G401 (cell line): ENCODE measurements at places on chromosomes 12 and 14. TPM values are rescaled to one million over a fixed set of nuclear protein-coding genes. Genes with fewer than 3 reads are reported as not detected.

B3GNT4 gene
- 0.06 and 2.5 TPM in 2 replicates for total RNA-seq

MYF6 gene
- not detected in 2 replicates for total RNA-seq

DNA sequence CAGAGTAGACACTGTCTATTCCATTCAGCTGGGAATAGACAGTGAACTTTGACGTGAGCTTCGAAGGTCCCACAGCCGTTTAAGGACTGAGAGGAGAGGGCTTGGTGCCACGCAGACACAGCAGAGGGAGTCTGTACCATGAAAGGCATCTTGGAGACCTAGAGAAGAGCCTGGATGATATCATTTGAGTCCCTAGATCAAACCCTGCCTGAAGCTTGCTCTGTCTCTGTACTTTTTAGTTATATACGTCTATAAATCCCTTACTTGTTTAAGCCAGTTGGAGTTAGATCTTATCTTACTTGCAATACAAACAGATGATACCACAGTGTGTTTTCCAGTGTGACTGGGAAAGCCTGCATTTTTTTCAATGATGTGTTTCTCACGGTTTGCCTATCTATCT is 128.9 kb upstream of the RTL1 start:
- no peak for DNase-seq

KERA gene
- not detected in 2 replicates for total RNA-seq
